GM12878 (cell line): ENCODE measurements at places on chromosomes 3 and 15.
A peak's percentile ranks its signal among the peaks of the same experiment; 100 is the strongest.

DNA sequence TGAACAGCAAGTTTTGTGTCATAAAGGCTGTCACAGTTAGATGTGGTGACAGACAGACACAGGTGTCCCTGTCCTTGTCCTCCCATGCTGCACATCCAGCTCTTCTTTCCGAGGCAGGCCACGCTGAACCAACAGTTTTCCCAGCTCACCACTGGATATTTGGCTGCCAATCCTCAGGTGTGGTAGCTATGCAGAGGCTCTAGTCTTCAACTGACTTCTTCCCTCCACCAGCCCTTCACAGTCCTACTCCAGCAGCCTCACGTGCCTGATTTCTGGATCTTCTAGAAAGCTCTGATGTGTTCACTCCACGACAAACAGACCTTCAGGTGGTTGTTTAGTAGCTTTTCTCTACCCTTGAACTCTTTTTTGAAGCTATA, 145.5 kb downstream of the UACA start:
- no peak for DNase-seq

- DNase-seq, result no peak
Observed at GRCh38 chr3:48233542-48233941, 7.4 kb upstream of the ZNF589 start.

GRCh38 chr3:197372047-197372661, 73.7 kb upstream of the DLG1 start:
- DNase-seq, result no peak

DNA sequence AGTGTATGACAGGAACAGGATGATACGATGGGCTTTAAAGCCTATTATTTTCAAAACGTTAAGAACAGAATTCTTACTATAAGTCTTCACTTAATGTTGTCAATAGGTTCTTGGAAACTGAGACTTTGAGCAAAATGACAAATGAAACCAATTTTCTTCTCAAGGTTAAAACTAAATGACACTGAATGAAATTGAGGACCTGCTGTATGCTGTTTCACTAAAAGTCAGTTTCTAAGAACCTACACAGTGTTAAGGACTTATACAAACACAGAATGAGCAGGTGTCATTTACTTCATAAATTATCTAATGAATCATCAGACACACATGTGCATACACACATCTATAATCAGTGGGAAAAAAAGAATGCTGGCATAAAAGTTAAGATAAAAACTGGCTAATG, 106.9 kb downstream of the RFTN1 start:
- no peak for DNase-seq

DNA sequence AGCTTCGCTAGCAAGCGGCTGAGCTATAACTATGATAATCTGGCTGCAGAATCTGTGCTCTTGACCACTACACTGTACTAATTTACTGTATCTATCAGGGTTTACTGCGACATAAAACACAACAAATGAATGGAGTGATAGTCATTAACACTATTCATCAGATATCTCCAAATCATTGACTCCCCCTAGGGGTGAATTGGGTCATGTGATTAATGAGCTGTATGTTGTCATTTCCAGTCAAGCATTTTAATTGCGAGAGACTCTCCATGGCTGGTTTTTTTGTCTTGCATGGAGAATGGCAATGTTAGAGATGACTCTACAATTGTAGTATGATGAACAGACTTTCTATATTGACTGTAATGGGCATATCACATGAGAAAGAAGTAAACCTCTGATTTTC, 10.5 kb upstream of the TM4SF18 start:
- no peak for DNase-seq

DNA sequence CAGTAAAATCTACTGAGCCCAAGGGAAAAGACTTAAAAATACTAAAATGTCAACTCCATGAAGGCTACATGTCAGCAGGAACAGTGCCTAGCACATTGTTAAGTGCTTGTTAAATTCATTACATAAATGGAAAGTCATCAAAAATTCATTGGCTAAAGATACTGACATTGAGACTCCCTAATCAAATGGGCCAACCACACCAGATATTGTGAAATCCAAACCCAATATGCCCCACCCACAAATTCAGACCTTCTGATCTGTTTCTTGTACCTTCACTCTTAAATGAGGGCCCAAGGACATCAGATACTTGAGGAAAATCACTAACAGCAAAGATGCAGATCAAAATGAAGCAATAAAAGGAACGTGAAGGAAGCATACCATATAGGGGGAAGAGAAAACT, 20.7 kb downstream of the MRPS22 start:
- no peak for DNase-seq

- no peak for DNase-seq
Observed at GRCh38 chr3:181311186-181311585, 321.6 kb upstream of the DNAJC19 start.

DNA sequence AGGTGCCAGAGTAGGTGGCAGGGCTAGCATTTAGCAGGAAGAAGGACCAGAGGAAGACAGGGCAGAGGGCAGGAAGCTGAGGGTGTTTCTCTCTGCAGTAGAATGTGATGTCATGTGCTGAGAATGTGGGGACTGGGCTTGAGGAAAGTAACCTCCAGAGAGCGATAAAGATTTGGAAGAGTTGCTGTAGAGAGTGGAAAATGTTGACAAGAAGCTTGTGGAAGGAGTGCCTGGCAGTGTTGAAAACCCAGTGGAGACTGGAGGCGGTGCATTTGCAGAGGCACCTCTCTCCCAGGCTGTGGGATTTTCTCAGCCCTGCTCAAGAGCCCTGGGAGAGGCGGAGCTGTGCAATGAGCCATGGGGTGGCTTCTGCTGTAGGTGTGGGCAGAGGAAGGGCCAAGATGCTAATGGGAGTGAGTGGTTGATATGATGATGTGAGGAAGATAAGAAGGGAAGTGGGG, 54.8 kb downstream of the MESD start:
- DNase-seq, result no peak

DNA sequence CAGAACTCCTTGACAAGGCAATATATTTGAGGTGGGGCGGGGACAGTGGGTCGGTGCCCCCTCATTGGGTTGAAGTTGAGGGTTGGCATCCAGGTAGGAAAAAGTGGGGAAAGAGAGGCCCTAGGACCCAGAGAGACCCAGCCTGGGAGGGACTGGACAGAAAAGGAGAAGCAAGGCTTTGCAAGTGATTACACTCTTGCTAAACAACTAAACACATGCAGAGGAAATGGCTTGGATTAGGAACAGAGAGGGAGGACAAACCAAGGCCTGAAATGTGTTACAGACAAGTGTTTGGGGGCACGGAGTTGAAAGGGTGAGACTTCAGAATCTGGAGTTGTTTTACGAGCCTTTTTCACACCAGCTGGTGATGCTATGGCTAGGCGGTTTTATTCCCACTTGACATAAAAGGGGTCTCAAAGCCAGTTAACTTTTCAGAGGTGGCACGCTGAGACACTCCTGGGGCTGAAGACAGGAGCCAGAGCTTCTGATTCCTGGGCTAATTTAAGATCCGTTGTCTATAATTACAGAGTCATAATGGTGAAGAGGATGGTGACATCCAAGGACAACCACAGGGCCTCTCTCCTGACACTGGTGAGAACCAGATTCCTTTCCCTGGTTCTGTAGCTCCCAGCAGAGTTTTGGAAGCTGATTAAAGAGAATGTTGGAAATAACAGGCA, 7.7 kb upstream of the KCTD6 start:
- DNase-seq, result no peak

- DNase-seq, result no peak
Observed at GRCh38 chr3:13415236-13415986, 4.7 kb downstream of the NUP210 start.

DNA sequence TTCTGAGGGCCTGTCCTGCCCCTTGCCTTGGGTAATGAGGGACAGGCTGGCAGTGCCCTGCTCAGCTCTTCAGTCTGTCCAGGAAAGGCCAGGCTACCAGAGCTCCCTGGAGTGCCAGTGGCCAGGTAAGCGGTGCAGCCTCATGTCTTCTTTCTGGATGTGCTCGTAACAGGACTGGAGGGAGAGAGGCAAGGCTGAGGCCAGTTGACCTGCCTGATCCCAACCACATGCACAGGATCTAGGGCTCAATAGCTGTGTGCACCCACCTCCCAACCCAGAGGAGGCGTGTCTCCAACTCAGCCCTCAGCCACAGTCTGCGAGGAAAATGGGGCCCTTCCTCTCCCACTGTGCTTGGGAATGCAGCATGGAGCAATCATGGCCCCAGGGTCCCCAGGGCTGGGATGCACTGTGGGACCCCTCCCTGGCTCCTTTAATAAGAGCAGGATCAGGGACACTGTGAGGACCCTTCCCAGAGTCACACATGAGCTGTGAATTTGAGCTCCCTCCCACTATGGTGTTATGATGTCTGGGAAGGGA, 22.5 kb downstream of the ALS2CL start:
- DNase-seq, result no peak

GRCh38 chr3:66386925-66387650, 113.7 kb downstream of the LRIG1 start:
- peak; percentile 65 for DNase-seq

- DNase-seq, result no peak
Observed at GRCh38 chr3:130077636-130078035, 4.0 kb upstream of the ALG1L2 start.

GRCh38 chr3:128468791-128469527, 2.3 kb upstream of the DNAJB8 start:
- no peak for DNase-seq

DNA sequence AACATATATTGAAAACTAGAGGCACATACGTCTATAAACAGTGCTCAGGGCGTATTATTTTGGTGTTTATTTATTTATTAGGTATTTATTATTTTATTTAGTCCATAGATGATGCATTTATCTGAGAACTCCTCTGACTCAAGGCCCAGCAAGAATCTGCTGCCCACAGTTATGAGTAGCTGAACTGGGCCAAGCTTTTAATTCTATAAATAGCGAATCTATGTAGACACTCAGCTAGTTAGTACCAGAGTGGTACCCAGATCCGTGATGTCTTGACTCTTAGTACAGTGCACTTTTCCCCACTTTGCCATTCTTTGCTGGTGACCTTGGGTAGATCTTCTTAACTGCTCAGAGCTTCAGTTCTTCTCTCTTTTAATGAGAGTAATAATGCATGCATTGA, 370.4 kb upstream of the TPRG1 start:
- DNase-seq, result no peak

GRCh38 chr3:64354221-64354620, 129.0 kb upstream of the PRICKLE2 start:
- no peak for DNase-seq

DNA sequence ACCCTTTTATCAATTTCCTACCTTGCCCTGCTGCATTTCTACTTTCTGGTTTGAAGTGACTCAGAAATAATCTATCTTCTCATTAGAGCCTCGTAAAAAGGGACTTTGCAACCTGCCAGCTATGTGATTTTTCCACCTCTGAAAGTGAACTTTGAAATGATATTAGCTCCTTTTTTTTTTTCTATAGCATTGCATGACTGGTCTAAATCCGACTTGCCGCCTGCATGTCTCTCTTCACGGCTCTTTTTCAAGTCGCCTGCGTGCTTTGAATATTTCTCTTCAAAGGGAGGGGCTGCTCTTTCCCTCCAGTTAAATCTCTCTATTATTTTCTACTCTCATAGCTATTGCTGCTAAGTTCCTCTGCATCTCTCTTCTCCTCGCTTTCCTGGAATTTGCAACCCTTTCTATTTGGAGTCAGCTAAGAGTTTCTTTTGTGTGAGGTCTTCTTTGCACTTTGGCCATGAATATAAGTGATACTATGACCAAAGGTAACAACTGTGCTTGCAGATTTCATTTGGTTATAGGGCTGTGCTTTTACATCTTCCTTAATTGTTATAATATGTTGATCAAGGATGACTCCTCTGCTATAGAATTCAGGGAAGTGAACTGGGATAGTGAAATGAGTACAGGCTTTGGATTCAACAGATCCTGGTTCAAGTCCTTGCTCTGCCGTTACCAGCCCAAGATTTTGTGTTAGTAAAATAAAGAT, 541.1 kb downstream of the AGBL1 start:
- DNase-seq, result no peak

DNA sequence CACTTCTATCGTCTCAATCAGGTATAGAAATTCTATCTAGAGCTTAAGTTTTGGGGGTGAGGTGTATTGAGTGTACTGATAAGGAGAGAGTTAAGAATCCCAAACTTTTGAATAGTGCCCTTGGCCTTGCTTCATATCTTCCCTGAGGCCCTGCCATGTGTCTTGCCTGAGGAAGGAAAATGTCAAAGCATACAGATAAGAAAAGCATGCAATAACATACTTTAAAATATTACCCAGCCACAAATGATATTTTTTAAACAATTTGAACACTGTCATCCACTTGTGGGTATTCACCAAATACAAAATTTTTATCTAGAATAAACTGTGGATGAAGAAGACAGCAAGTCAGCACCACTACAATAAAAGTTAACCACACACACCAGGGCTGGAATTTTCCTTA, 631.0 kb upstream of the ALCAM start:
- DNase-seq, result no peak

DNA sequence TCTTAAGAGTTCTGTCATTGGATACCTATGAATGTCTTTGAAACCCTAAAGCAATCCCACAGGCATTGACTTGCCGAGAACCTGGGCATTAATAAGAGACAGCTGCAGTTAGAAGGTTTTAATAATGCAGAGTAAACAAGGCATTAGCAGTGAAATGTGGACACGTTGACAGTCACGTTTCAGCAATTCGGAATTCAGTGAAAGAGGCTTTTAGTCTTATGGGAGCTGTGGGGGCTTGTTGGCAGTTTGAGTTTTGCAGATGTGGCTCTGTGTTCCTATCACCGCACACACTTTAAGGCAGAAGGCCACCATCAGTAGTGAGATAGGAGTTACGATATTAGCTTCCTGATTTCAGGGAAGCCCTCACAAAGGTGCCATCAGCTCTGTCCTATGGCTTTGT, 145.2 kb upstream of the NUDT16 start:
- no peak for DNase-seq

GRCh38 chr3:123409443-123410148, 39.3 kb downstream of the ADCY5 start:
- DNase-seq, result no peak

GRCh38 chr15:26867200-26868007, 542 bp downstream of the GABRA5 start:
- DNase-seq, result no peak

DNA sequence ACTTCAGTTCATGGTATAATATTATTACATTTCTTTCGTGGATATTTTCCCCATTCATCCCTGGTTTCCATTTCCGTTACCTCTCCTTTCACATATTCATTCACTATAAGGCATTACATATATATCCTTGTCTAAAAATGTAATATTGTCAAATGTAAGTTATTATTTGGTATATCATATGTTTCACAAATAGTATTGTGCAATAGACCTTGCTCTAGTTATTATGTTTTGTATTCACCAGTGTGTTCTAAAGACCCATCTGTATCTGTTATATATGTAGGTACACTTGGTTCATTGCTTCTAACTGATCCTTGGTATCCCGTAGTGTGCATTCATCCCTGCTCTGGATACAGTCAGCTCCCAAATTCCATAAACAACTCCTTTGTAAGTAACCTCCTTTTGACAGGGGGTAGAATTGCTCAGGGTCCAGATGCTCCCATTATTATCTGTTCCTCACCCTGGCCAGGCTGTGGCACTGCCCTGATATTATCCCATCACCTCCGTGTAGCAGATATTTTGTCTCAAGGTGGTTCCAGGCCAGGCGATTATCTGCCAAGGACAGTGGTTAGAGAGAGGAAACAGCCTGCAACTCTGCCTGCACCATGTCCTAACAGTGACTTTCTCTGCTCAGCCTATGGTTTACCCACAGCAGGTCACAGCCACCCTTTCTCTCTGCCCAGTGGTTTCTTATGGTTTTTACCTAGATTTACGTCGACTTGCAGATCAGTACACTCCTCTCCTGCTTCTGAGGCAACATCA, 29.2 kb downstream of the PAQR9 start:
- no peak for DNase-seq
